ENCODE measurements at places on chromosomes 5 and 9.
A peak's percentile ranks its signal among the peaks of the same experiment; 100 is the strongest.

DNA sequence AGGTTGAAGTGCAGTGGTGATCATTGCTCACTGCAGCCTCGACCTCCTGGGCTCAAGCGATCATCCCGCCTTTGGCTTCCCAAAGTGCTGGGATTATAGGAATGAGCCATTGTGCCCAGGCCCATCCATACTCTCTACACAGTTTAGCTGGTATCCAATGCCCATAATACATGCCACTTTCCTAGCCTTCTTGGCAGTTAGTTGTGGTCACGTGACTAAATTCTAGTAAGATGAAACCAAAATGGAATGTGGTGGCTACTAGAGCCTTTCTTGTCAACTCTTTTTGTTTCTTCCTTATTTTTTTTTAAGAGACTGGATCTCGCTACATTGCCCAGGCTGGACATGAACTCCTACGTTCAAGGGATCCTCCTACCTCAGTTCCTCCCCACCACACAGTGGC lies 15.3 kb upstream of the KIF27 start:
- no peak for DNase-seq

DNA sequence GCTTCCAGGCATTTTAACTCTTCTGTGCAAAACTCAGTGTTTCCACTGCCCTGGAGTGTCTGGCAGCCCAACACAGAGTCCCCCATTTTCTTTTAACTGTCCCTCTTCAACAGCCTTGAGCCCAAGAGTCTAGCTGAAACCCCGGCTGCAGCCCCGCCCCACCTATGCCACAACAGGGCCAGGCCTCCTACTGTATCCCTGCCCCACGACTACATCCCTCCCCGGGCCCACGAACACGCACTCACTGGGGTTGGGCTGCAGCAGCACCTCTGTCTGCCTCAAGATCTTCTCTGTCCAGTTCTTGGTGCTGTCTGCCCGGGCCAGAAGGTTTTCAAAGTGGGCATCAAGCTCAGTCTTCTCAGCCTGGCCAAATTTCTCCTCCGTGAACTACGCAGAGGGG lies 6.1 kb downstream of the SH3GLB2 start:
- no peak for DNase-seq

GRCh38 chr5:36839489-36840476 lies 36.8 kb upstream of the NIPBL start:
- no peak for DNase-seq

DNA sequence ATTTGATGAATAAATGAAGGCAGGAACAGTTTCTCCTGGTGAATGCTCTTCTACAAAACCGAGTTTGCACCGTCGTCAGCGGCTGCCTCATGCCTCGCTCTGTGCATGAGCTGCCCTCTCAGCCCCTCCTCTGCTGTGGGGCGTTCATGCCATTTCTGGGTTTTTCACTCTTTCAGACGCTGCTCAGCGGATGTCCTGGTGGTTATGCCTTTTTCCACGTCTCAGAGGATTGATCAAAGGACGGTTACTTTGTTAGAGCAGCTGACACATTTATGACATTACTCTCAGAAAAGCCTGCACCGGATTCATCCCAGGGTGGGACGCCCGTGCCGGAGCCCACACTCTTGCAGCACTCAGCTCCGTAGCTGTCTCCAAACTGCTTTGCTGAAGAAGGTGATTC lies 195.9 kb upstream of the PPP1R26 start:
- no peak for DNase-seq

- no peak for DNase-seq
Observed at GRCh38 chr9:115717711-115718173, 435.8 kb upstream of the PAPPA start.

- DNase-seq = peak; percentile 13
Observed at GRCh38 chr9:27276193-27277030, 20.5 kb downstream of the EQTN start.

DNA sequence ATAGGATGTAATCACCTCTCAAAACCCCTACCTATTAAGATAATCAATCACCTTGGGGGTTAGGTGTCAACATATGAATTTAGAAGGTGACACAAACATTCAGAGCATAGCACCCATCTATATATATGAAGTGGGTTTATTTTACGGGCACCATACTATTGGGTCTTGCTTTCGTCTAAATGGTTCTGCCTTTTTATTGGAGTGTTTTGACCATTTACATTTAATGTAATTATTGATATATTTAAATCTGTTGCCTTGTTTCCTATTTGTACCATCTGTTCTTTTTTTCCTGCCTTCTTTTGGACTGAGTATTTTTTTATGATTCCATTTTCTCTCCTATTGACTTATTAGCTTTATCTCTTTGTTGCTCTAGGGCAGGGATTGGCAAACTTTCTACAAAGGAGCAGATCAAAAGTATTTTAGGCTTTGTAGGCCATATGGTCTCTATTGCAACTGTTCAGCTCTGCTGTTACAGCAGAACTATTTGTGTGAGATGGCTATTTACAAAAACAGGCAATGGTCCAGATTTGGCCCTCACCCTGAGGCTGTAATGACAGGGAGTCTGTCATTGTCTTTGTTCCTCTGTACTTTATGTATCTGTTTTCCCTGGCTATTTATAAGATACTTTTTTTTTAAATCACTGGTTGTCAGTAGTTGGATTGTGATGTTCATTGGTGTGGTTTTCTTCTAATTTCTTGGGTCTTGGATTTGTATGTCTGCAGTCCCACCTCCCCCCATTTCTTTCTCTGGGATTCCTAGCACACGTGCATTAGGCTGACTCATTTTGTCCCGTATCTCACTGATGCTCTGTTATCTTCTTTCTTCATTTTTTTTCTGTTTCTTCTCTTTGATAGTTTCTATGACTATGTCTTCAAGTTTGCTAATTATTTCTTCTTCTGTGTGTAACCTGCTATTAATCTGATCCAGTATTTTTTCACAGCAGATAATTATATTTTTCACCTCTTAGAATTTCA lies 127.1 kb downstream of the DAB2IP start:
- no peak for DNase-seq

DNA sequence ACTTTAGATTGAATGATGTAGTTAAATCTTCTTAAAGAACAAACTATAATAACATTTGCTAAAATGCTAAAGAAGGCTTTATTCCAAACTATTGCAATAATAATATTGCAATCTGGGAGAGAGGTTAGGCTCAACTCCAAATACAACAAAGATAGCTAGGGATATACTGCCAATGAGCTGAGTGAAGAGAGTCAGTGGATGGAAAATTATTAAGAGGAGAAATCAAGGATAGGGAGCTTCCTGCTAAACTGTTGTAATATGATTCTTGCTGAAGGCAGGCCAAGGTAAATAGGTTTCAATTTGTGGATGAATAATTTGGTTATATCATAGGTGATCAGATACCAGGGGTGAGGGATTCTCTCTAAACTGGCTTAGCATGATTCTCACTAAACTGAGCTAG lies 1651.5 kb downstream of the EFNA5 start:
- no peak for DNase-seq

DNA sequence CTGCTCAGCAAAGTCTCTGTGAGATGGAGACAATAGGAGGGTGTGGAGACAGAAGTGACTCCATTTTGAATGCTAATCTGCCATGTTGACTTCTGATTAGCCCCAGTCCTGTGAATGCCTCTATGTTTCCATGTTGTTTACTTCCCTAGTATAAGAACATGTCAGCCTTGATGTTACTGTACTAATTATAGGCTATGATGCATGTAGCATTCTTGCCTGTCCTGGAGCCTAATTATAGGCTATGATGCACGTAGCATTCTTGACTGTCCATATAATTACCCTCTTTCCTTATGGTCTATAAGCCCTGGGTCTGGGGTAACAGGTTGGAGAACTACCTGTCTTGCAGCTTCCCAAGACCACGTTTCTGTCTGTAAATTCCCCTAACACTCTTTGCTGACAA lies 353.3 kb upstream of the CLINT1 start:
- DNase-seq = no peak

DNA sequence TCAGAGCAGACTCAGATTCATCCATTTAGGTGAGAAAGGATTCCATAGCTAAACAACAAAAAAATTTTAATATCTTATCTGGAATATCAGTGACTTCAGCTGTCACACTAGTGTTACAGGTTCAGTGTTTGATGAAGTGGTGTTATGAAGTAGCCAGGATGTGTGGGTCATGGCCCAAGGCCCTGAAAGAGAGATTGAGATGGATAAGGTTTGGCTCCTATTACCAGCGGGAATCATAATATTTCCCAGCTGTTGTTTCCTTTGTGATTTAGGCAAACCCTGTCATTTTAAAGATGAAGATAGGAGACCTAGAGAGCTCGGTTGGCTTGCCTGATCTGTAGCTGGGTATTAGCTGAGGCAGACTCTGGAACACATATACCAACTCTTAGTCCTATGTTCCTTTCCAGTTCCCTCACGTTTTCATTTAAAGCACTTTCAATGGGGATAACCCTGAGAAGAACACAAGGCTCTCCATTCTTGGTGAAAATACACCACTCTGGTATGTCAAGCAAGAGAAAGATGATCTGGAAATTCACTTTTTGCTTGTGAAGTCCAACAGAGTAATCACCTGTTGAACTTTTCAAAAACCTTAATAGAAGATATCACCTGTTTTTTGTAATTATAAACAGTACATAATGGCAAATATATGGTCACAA lies 54.8 kb downstream of the SV2C start:
- no peak for DNase-seq

GRCh38 chr9:129063061-129063460 lies 17.9 kb upstream of the DOLPP1 start:
- DNase-seq = no peak

GRCh38 chr5:133050521-133050920 lies 1.3 kb upstream of the HSPA4 start:
- DNase-seq = no peak

- no peak for DNase-seq
Observed at GRCh38 chr9:83312537-83312936, 225.7 kb downstream of the FRMD3 start.

DNA sequence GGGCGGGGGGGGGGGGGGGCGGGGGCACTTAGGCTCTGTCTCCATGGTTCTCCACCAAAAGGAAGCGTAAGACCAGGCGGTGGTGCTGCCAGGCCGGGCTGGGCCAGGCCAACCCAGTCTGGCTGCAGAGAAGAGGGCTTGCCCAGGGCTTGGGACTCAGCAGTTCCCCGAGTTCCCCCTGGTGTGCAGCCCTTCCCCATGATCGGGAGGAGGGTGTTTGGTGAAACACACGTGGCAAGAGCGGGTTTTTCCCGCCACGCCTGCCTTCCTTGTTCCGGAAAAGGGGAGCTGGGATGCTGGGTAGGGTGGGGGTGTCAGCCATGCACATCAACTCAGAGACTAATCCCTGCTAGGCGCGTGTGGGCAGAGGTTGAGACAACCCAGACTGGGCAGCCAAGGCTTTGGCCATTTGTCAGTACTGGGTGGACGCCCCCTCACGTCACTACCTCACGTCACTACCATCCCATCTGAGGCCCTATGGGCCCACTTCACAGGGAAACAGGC lies 32.9 kb downstream of the PRRX2 start:
- DNase-seq = no peak

DNA sequence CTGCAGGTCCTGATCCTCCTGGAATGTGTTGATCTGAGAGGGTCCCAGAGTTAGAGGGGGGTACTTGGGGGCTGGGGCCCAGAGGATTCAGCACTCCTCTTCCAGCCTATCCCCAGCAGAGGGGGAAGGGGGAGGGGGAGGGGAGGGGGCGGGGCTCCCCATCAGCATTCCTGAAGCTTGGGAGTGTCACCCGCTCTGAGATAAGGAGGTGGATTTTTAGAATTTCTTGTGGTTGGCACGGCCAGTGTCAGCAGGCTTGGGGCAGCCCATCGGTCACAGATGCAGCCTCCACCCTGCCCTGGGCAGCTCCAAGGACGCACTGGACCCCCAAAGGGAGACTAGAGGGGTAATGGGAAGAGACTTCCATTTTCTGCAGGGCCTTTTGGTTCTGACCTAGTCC lies 5.3 kb downstream of the FGF18 start:
- no peak for DNase-seq

DNA sequence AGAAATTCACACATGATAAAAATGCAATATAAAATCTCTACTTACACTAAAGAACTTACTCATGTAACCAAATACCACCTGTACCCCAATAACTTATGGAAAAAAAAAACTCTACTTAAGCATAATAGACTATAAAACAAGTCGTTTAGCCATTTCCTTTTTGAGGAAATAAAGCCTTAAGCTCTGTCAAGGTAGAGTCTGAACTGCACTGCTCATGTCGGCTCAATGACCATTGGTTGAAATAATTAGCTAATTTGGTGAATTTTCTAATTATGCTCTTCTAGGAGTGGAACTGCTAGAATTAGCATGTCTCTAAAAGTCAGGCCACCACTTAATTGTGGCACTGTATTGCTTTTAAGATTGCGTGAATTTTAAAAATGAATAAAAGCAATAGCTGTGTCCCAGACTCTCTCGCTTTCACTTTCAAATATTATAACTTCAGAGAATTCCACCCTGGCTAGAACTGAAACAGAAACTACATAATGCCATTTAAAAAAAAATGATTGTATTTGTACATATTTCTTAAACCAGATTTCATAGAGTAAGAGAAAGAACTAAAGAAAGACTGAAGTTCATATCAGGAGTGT lies 113.0 kb upstream of the PCA3 start:
- DNase-seq = no peak

DNA sequence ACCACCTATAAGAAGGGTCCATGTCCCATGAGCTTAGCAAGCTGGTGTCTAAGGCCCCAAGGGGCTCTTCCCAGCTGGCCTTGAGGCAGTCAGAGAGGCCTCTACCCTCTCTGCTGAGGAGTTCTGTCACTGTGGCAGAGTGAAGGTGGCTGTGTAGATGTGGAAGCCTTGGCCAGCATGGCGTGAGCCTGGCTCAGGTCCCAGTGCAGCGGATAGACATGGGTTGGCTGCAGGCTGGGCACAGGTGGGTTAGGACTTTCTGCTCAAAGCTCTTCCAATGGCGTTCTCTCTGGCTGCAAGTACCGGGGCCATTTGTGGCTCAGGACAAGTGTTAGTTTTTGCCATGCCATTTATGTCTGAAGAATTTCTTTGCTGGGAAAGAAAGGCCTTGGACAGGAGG lies 47.3 kb downstream of the JADE2 start:
- no peak for DNase-seq

- no peak for DNase-seq
Observed at GRCh38 chr5:68458416-68459021, 243.0 kb downstream of the PIK3R1 start.

GRCh38 chr9:105714020-105714331 lies 19.6 kb downstream of the TMEM38B start:
- no peak for DNase-seq

GRCh38 chr5:7881091-7881490 lies 12.1 kb downstream of the MTRR start:
- DNase-seq = no peak

DNA sequence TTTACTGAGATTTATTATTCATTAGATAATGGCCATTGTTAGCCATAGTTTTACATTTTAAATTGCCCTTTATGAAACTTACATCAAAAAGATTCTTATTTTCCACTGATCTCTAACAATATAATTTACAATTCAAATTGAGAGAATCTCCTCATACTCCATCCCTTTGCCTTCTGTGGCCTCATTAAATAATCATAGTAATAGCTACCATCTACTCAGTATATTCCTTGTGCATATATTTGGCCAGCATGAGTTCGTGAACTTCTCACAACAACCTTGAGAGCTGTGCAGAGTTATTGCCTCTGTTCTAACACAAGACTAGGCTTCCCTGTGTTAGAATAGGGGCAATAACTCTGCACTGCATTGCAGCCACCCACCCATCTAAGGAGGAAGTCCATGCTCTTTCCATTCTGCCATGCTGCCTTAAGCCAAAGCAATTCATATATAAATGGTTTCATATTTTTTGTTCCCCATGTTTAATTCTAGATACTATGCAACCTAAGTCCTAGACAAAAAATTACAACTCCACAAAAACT lies 99.1 kb downstream of the ADAMTSL1 start:
- no peak for DNase-seq

- no peak for DNase-seq
Observed at GRCh38 chr9:128633601-128634000, 23.0 kb downstream of the DYNC2I2 start.
